ENCODE measurements at places on chromosomes 16 and 17.

DNA sequence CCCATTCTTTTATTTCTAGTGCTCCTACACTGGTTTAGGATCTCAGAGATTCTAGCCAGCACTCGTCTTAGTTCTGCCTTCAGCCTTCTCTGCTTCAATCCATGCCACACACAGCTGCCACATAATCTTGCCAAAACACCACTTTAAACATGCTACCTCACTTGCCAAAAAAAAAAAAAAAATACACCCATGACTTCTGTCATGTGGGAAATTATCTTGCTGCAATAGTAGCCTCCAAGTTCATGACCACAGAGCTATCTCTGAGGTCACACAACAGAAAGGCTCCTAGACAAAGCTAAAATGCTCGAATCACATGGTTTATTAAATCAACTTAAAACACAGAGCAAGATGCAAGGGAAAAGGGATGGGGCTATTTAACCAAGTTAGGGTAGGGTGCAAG is 18.1 kb downstream of the FZD2 start:
- no peak for DNase-seq

DNA sequence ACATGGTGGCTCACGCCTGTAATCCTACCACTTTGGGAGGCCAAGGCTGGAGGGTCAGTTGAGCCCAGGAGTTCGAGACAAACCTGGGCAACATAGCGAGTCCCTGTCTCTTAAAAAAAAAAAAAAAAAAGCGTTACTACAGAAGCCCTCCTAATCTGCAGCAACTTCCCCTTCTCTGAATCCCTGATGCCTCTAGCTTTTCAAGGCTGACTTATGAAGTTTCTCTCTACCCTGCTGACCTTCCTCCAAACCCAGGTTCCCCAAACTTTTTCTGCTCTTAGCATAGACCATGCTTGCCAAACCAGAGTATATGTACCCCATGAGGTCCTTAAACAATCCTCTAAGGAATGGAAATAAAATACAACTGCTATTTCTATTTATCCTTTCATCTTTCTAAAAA is 16.4 kb downstream of the LYRM1 start:
- no peak for DNase-seq

- DNase-seq = no peak
Observed at GRCh38 chr16:79154086-79154485, 446.5 kb downstream of the MAF start.

DNA sequence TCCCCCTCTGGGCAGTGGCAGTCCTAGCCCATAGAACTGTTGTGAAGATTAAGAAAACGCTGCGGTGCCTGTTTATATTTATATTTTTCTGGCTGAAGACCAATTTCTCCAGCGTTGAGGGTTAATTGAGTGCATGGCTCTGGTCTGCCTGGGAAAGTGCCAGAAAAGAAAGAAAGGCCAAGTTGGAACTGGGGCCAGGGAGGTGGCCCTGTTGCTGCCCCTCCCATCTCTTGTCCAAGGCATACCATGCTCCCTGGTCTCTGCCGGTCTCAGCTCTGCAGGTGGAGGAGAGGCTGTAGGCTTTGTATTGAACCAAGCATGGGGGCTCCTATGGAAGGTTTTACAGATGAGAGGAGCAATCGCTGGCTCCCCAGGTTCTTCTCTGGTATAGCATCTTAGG is 124.7 kb downstream of the MGAT5B start:
- DNase-seq = no peak

DNA sequence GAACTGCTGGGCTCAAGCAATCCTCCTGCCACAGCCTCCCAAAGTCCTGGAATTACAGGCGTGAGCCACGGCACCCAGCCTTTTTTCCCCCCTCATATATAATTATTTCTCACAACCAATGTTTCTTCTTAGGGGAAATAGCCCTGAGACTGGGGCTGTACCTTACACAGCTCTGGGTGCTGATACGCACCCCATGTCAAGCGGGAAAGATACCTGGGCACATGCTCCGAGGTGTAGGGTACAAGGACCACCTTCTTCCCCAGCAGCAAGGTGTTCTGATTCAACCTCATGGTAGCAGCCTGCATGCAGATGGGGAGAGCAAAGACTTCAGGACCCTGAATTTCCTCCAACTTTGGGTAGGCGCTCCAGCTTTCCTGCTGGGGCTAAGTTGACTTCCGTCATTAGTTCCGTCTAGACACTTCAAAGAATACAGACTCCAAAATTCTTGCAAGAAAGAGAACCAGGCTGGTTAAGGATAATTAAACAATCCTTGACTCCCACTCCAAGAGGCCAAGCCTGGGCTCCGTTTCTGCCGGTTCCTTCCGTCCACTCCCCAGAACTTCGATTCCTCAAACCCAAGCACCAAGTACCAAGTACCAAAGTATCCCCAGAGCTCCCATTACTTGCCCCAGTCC is 619 bp downstream of the NAT9 start:
- DNase-seq = no peak

GRCh38 chr16:78493573-78493972 is 394.1 kb downstream of the WWOX start:
- DNase-seq = no peak

GRCh38 chr17:7017827-7018200 is 5.0 kb upstream of the BCL6B start:
- no peak for DNase-seq

- no peak for DNase-seq
Observed at GRCh38 chr16:7921345-7921744, 588.7 kb downstream of the RBFOX1 start.

- DNase-seq = no peak
Observed at GRCh38 chr16:31402687-31403086, 9.6 kb downstream of the ITGAD start.

GRCh38 chr16:68792465-68793324 is 50.6 kb upstream of the TANGO6 start:
- peak; percentile 68 for DNase-seq

DNA sequence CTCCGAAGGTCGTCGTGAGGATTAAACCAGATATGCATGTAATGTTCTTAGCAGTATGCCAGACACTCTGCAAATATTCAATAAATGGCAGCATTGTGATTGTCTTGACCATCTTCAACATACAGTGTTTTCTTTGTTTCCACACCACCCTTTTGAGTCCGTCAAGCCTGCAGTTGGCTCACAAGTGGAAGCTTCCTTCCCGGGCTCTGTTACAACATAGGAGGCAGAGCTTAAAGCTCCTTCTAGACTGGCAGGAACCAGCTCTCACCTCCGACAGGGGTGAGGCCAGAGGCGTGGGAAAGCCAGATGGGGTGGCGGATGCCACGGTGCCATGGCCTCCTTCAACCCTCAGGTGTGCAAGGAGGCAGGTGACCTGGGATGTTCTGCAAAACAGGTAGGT is 138.3 kb downstream of the FOXL1 start:
- DNase-seq = no peak

GRCh38 chr16:55499951-55500529 is 8.8 kb upstream of the LPCAT2 start:
- DNase-seq = peak; percentile 72

DNA sequence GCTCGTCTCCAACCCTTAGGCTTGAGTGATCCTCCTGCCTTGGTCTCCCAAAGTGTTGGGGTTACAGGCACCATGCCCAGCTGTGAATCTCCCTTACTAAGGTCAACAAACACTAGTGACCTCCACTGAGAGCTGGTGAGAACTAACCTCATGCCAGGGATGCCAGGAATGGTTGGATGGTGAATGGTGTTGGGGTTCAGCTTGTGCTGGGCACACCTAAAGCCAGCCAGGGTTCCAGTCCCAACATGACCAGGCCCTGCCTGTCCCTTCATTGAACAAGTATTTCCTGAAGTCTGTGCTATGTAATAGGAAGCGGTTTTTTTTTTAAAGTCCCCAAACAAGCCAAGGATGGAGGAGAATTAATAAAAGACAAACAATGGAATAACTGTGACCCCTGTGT is 56.0 kb upstream of the TOB1 start:
- peak; percentile 12 for DNase-seq

DNA sequence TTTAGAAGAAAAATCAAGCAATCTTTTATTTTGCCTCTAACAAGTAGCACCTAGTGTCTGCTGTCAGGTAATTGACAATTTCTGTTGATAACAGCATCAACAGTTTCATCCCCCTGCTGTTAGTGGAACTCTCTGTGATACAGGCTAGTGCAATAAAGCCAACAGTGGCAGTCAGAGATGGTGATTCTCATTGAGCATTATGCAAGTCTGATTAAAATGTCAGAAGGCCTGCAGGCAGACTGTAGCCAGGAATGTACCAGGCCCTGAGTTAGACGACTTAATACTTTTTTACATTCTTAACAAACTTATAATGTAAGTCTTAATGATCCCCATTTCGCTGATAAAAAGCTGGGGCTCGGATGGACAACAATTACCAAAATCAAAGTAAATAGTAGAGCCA is 14.6 kb downstream of the CYLD start:
- DNase-seq = no peak

- no peak for DNase-seq
Observed at GRCh38 chr16:10965440-10966061, 21.2 kb downstream of the CLEC16A start.

DNA sequence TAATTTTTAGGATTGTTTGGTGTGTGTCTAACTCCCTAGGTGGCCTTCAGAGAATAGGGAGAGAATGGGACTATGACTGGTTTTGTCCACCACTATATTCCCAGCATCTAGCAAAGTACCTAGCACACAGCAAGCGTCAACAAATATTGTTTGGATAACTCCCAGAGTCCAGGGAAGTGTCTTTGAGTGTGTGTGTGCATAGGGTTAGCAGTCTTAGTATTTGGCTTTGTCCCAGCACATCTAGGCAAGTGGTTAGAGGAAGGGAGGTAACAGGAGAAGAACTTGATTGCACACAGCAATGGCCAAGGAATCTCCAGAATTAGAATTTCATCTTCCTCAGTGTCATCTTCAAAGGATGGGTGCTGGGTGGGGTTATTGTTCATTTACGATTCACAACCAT is 385.4 kb upstream of the CDH5 start:
- no peak for DNase-seq

- DNase-seq = no peak
Observed at GRCh38 chr17:70955441-70955840, 786.1 kb downstream of the KCNJ2 start.

GRCh38 chr17:45177563-45177962 is 15.9 kb downstream of the HEXIM2 start:
- no peak for DNase-seq

- peak; percentile 83 for DNase-seq
Observed at GRCh38 chr16:1494129-1494640, 1.0 kb downstream of the TELO2 start.

GRCh38 chr16:68022278-68022727 is 729 bp downstream of the DDX28 start:
- no peak for DNase-seq

GRCh38 chr16:3577302-3577752 is at the start of gene NLRC3:
Gene NLRC3 (minus strand): TSS chr16:3577403. CDS start chr16:3565036, 12,367 bp downstream.
- DNase-seq = no peak

DNA sequence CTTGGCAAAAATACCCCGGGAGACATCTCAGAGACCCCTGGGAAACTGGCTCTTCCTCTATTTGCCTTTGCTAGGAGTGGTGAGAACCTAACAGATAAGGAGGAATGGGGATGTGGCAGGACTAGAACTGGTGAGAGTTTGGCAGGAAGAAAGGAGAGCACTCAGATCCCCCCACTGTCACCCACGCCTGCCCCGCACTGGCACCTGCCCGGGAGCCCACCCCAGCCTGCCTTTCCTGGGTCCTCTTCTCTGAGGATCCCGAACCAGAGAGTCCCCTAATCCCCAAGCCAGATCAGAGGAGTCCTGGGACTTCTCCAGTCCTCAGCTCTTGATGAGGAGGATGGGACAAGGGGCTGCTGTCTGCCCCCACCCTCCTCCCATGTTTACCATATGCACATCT is 3.7 kb downstream of the KCNH6 start:
- no peak for DNase-seq

GRCh38 chr17:72126575-72127486 is 6.0 kb downstream of the SOX9 start:
- DNase-seq = peak; percentile 48

DNA sequence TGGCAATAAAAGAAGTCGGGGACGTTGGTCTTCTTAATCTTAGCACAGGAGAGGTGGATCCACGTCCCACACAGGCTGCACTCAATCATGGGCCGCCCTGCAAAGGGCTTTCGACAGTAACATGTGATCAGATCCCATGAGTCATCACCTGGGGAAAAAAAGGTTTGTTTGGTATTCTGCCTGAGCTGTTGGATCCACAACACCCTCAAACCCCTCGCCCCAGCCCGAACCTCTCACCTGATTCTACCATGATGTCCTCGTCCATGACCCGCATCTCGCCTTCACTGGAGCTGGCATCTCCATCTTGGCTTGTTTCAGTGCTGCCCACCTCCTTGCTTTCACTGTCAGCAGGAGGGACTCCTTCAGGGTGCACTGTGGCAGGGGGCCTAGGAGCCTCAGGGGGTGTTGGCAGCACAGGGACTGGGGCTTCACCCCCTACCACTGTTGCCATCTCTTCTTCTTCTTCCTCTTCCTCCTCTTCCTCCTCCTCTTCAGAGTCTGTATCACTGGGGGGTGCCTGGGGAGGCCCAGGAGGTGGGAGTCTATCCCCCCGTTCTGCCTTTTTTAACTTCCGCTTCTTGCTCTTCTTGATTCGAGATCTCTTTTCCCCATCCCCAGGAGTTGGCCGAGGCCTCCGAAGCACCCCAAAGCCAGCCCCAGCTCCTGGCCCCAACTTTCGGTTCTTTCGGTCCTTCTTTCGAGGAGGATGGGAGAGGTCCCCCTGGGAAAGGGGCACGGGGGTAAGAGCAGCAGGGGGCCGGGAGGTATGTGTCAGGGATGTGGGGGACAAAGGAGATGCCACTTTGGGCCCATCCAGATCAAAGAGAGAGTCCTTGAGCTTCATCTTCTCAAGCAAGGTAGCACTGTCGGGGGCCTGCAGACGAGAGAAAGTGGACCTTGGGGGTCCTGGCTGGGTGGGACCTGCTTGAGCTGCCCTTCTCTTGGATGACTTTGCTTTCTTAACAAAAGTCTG is 1.7 kb upstream of the DVL2 start:
- DNase-seq = no peak

DNA sequence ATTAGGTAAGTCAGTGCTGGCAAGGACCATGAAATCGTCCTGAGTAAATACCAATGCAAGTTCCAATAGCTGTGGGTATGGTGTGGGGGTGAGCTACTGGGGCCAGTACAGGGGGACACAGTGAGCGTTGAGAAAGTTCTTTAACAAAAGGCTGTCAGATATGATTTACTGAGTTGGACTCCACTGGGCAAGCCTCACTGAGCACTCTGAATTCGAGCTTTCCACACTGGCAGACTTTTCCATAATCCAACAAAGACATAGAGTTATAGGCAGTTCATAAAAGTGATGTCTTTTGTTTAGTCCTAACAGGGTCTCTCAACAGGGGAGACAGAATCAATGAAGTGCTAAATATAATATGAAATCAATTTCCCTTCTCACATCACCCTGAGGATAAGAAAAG is 489.0 kb downstream of the KCNJ2 start:
- DNase-seq = no peak

Measured in fibroblast of gingiva (primary cell).